Stimulated activated CD8-positive, alpha-beta memory T cell treated with anti-CD3 and anti-CD28 coated beads, Interleukin-7, amount 100 ng/mL, for 1 hour (primary cell): ENCODE measurements at places on chromosomes 12 and 14.

- no peak for DNase-seq
Measured at GRCh38 chr12:82187011-82187410, 171.2 kb downstream of the CCDC59 start.

DNA sequence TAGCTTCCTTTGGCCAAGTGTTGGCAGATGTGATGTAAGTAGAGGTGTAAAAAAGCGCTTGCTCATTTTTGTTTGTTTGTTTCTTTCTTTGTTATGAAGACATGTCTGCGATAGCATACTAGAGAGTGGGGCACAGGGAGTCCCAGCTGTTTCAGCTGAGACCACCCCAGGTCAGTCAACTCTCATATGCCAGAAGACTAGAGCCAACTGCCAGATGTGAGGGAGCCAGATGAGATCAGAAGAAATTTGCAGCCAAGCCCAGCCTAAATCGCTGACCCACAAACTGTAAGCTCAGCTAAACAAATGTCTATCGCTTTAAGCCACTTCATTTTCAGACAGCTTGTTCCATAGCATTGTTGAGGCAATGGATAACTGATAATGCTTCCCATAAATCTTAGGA is 397.1 kb downstream of the APAF1 start:
- DNase-seq: no peak

DNA sequence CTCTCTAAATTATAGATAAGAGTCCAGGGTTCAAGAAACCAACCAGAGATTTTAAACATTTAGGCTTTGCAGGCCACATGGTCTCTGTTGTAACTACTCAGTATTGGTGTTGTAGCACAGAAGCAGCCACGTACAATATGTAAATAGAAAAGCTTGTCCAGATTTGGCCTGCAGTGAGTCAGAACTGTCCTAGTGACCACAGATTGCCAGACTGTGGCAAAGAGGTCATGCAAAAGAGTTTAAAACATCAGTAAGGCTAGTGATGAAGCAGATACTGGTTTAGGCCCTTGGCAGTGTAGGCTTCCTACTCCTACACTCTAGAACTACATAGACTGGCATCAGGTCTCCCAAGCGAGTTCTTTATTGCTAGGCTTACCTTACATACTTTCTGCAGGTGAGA is 117.6 kb upstream of the GARIN6 start:
- DNase-seq: no peak

DNA sequence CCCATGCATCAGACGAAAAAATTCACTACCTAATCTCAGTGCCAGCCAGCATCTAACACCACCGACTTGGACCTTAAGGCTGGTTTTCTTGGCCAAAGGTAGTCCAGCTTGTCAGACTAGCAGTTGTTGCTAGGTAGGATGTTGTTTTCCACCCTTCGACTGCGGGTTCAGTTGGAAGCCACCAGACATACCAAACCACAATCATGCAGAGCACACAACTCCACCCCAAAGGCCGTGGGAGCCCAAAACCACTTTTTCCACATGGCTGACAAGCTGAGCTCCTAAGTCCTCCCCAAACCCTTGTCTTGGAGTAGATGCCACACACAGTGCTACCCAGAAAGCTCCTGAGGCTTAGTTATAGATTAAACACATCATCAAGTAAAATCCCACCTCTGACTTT is 46.8 kb downstream of the LRIG3 start:
- no peak for DNase-seq

- no peak for DNase-seq
Measured at GRCh38 chr14:67516676-67517075, 16.4 kb upstream of the PLEKHH1 start.

DNA sequence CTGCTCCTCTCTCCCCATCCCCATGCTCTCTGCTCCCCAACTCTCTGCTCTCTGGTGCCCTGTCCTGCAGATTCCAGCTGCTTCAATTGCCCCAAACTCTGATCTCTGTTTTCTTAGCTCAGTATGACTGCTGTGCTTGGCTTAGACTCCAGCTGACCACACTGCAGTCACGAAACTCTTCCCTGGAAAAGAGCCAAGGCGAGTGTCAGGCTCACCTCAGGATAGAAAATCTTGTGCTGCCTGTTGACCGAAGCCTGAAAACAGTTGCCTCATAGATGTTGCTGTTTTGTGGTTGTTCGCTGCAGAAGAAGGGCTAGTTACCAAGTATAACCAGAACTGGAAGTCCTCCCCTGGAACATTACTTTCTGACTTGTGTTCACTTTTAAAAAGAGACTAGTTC is 6.7 kb upstream of the STON2 start:
- DNase-seq: no peak

DNA sequence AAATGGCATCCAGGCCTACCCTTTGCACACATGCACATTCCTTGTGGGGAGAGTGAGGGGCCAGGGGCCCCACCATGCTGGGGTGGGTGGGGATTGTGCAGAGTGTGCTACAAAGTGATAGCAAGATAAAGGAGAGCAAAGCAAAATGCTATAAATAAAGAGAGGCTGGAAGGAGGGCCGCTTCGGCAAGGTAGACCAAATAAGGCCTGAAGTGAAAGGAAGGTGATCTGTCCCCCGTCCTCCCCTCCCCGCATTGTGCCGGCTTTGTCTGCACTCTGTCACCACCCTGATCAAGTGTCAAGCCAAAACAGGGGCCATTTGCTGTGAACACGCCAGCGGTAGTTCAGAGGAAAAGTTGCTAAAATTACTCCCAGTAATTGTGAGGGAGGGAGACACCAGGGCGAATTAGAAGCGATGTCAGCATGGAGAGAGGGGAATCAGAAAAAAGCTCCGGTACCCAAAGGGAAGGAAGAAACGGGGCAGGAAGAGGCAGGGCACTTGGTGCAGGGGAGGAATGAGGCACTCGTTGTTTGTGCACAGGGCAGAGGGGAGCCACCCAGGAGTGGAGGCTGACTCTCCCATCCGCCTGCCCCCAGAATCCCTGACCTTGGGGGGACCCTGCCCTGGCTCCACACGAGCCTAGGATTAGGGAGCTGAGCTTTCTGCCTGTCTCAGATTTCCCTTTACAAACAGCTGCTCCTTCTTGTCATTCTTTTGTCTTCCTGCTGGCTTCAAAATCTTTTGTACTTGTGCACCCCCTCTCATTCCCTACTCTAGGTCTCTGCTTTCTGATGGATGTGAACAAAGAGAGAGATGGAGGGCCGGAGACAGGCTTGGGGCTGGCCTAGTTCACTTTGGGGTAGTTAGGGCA is 2.9 kb upstream of the MYH7 start:
- no peak for DNase-seq

DNA sequence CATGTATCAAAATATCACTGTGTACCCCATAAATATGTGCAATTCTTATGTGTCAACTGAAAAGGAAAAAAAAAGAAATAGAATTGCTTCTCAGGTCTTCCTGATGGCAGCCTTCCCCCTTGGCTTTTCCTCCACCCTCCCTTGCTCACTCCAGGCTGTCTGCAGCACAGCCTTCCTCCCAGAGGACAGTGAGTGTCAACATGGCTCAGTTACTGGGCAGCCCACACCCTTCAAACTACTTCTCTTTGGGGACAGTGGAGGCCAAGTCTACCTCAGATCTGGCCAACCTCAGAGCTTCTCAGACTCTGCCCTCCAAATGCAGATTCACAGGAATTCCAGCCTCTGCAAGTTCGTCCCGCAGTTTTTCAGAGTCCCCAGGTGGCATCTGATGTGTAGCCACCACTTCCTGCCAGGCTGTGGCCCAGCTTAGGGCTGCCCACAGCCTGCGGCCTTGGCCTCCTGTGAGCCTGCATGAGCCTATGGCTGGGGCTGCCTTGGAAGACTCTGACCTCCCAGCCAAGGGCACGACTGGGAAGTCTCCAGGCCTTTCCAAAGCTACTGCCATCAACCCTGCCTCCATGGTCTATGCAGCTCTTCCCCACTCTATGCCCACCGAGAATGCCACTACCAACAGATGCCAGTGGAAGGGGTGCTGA is 148.0 kb upstream of the PWP1 start:
- DNase-seq: no peak

DNA sequence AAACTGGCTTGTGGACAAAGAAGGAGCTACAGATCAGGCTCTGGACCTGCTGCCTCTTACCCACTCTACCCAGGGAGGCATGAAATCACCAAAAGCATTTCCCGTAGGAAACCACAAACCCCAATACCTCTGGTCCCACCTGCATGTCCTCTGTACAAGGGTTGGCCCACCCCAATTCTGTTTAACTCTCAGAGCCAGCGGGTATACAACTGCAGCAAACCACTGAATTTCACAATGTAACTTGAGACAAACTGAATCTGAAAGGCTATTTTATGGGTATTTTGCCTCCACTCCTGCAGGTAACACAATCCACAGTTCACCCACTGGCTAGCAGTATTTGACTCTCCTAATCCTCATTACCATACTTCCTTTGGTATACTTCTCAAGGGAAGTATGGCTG is 16.5 kb downstream of the SIX1 start:
- DNase-seq: no peak

DNA sequence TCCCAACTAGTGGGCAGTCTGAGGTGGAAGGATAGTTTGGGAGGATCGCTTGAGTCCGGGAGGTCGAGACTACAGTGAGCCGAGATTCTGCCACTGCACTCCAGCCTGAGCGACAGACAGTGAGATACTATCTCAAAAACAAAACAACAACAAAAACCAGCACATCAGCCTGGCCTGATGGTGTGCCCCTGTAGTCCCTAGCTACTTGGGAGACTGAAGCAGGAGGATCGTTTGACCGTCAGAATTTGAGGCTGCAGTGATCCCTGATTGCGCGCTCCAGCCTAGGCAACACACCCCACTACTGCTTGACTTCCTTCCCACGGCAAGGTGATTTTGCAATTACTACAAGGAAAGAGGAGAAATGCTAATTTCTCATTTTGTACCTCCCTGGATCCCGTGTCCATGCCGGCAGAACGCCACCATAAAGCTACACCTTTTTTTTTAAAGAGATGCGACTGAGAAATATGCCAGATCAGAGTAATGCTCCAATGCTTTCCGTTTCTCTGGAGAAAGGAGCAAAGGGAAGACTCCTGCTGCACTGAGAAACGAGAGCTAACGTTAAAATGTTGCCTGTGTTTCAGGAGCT is 672 bp upstream of the SCFD1 start:
- DNase-seq: no peak

- no peak for DNase-seq
Measured at GRCh38 chr12:2336409-2336829, 283.6 kb downstream of the CACNA1C start.

DNA sequence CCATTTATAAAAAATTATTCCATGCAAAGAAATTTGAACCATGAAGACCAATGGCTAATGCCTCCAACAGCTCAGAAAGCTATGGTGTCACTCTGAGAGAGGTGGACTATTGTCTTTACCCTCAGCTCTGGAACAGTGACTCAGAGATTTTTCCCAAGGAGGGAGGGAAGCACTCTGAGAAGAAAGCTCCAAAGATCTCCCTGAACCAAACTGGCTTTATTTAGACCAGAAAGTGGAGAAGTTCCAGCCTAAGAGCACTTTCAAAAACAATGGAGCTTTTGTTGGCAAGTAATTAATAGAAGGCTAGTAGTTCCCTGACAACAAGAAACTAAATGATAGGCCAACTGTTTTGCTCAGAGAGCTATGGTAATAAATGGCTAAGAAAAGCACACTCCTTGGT is 599.9 kb upstream of the MDGA2 start:
- DNase-seq: no peak

DNA sequence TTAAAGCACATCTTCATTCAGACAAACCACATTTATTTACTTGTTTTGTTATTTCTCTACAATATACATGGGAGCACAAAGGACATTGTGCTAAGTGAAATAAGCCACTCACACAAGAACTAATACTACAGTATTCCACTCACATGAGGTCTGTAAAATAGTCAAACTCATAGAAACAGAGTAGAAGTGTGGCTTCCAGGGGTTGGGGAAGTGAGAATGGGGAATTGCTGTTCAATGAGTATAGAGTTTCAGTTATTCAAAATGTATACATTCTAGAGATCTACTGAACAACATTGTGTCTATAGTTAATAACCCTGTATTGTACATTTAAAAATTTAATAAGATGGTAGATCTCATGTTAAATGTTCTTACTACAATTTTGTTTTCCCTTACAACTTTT is 88.8 kb downstream of the ATXN7L3B start:
- DNase-seq: no peak
